ACHN (cell line): ENCODE measurements at places on chromosomes 5 and 9.

DNA sequence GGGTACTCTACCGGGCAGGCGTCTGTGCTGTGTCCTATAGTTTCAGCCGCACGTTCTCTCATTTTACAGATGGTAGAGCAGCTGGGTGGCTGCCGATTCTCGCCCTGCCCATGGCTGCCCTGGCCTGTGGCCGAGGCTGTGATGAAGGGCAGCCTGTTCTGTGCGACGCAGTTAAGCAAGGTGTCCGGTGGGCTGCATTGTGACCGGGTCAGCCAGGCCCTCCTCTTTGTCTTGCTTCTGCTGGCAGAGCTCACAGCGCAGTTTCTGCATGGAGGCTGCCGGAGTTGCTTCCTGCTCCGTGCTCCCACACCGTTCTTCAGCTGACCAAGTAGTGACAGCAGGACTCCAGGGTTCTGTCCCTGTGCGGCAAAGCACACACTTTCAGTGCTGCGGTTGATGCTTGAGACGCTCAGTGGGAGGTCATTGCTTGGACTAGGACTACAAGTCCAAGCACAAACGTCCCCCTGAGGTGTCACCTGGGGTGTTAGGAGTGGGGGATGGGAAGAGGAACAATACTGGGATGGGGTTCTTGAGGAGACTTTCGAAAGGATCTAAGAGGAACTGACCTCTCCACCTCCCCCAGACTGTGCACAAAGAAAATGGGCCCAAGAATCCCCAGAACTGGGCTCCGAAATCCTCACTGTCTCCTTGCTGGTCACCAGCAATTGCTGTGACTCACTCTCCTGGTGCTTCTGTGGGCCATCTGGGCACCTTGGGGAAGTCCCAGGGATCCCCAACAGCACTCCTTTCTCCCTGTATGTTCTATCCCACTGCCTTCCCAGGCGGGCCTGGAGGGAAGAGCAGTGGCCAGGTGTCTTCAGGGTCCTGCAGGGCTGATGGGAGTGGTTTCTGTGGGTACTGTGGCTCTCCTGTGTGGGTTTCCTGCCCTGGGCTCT is 58.2 kb downstream of the GADD45G start:
- DNase-seq, result no peak

- peak; percentile 70 for DNase-seq
Measured at GRCh38 chr5:113574417-113574816, 60.9 kb downstream of the YTHDC2 start.

DNA sequence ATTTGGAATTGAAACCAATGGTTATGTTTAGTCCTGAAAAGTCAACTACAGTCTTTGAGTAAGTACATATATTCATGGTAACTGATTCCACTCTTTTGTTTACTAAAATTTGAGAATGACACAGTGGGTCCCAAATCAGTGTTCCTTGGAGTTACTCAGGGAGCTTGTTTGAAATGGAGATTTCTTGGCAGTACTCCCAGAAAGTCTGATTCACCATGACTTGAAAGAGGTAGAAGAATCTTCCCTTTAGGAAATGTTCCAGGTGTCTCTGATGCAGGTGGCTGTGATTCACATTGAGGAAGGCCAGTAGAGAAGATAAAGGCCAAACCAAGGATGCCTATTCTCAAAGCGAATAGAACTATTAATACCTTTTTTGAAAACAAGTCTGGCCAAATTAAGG is 1078.3 kb downstream of the CDH12 start:
- peak; percentile 9 for DNase-seq

DNA sequence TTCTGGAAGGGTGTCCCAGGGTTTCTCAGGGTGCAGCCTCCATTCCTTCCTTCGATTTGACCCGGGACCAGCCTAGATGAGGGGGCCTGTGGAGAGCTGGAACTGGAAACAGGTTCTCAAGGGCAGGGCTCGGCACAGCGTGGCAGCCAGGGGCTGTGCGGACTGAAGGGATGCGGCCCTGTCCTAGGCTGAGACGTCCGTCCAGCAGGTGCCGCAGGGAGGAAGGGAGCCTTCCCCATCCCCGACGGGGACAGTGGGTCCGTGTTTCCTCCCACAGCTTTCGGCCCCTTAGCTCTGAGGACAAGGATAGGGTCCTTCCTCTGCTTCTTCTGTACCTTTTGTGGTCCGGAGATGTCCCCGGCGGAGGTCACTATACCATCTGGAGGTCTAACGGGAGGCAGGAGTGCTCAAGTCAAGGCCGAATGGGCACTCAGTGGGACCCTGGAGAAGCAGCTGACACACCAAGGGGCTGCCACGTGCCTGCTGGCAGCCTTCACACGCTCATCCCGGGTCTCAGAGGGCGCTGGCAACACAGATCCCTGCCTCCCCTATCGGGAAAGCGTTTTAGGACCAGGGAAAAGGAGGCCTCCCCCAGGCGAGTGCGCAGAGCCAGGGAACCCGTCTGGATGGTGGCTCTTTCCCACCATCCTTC is 49.9 kb downstream of the USP20 start:
- DNase-seq, result peak; percentile 17

DNA sequence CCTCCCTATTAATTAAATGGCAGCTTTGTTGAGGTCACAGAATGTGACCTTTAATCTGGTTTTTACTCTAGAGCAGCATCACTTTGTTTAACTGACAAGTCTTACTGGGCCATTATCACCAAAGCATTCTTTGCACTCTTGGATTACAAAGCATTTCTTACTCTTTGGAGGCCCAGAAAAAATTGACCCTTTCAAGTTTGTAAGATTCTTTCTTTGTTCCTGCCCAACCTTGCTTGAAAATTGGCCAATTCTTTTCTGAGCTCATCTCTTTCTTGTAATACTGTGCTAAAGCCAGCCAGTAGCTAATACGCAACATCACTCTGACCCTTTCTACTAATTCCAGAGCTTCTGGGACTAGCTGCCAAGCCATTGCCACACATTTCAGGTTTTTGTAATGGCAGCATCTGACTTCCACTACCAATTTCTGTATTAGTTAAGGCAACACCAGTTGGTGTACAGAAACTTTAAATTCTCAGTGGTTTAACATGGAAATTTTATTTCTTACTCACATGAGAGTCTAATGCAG is 131.6 kb downstream of the PRDM6 start:
- DNase-seq, result no peak
